GM23248 (cell line): ENCODE measurements at places on chromosomes 1 and 21. TPM values are rescaled to one million over a fixed set of nuclear protein-coding genes. Genes with fewer than 3 reads are reported as not detected.

The PLEKHN1 gene
- 1.4 and 2.1 TPM in 2 replicates for total RNA-seq

The ZNF683 gene
- total RNA-seq = not detected in 2 replicates

The DTL gene
- total RNA-seq = 8.2 and 10.5 TPM in 2 replicates

The KCNJ15 gene
- 1.2 and 2.1 TPM in 2 replicates for total RNA-seq

- no peaks in the 10 kb centered on the region for H3K27me3 ChIP-seq
- no peak overlapping the region for H3K27ac ChIP-seq
- H3K4me3 ChIP-seq = no peak overlapping the region
- peaks cover 6% of the 10 kb centered on the region; the same call in 1 of the 2 replicates for H3K4me1 ChIP-seq
- peak; percentile 59 for DNase-seq
- H3K36me3 ChIP-seq = no peaks in the 10 kb centered on the region
Measured at GRCh38 chr1:65459397-65459768, 38.9 kb downstream of the LEPR start.

DNA sequence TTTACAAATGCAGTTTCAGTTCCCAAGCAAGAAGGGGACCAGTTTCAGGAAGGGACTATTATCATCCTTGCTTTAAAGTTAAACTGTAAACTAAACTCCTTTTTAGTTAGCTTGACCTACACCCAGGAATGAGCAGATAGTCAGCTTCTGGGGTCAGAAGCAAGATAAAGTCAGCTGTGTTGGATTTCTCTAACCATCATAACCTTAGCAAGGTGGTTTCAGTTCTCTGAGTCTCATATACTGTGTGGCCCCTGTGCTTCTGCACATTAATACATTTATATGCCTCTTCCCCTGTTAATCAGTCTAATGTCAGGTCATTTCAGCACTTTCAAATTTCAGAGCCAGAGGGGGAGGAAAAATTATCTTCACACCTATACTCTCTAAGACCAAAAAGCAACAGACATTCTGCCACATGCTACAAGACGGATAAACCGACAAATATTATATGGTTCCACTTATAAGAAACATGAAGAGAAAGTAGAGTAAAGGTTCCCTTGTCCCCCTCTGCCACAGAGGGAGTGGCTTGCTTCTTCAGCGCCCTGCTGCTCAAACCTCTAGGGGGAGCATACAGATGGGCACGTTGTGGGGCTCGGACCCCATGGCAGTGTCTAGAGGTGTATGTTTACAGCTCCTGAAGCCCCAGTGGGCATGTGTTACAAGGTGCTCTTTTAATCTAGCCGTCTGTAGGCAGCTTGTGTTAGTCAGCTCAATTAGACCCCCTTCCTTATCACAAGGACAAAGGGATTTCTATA is 89.1 kb downstream of the SMYD3 start:
- H3K27me3 ChIP-seq = no peaks in the 10 kb centered on the region
- H3K36me3 ChIP-seq = no peaks in the 10 kb centered on the region
- peaks cover 37% of the 10 kb centered on the region for H3K4me1 ChIP-seq
- H3K4me3 ChIP-seq = no peak overlapping the region
- peak overlapping the region; percentile 43 for H3K27ac ChIP-seq

DNA sequence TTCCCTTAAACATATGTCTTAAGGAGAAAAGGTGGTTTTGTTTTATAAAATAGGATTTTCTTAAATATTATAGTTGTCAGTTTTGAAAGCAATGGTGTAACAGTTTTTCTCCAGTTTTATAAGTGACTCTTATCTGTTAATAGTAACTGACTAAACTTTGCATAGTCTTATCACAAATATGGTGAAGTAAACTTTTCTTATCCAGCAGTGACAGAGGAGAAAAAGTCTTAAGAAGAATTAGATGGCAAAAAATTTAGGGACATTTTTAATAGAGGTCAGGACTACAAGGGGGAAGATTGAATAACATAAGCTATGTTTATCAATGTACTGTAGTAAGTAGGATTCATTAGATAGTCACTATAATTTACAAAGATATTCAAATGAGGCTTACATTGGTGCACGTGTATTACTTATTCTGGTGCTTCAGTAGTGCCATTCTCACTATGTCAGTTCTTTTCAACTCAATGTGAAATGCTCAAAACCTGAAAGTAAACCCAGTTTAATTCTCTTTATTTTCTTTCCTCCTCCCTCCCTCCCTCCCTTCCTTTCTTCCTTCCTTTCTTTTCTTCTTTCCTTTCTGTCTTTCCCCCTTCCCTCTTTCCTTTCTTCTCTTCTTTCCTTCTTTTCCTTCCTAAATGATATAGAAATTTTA is 26.1 kb downstream of the F3 start:
- no peak overlapping the region for H3K4me3 ChIP-seq
- H3K4me1 ChIP-seq = peaks cover 3% of the 10 kb centered on the region; the same call in 1 of the 2 replicates
- H3K27me3 ChIP-seq = no peaks in the 10 kb centered on the region
- 0 out of 2 replicates have a peak, but pooled peaks cover 4% of the 10 kb centered on the region for H3K36me3 ChIP-seq

- H3K36me3 ChIP-seq = no peaks in the 10 kb centered on the region
- DNase-seq = peak; percentile 61
- no peaks in the 10 kb centered on the region for H3K27me3 ChIP-seq
- H3K4me1 ChIP-seq = peaks cover 5% of the 10 kb centered on the region; the same call in 1 of the 2 replicates
- no peak overlapping the region for H3K27ac ChIP-seq
- peak overlapping the region; percentile 55 for H3K4me3 ChIP-seq
Measured at GRCh38 chr1:119327450-119328155, 41.0 kb upstream of the HAO2 start.

GRCh38 chr1:11970441-11971185 is 9.6 kb upstream of the MFN2 start:
- DNase-seq = no peak
- H3K27ac ChIP-seq = no peak overlapping the region
- H3K27me3 ChIP-seq = no peaks in the 10 kb centered on the region

DNA sequence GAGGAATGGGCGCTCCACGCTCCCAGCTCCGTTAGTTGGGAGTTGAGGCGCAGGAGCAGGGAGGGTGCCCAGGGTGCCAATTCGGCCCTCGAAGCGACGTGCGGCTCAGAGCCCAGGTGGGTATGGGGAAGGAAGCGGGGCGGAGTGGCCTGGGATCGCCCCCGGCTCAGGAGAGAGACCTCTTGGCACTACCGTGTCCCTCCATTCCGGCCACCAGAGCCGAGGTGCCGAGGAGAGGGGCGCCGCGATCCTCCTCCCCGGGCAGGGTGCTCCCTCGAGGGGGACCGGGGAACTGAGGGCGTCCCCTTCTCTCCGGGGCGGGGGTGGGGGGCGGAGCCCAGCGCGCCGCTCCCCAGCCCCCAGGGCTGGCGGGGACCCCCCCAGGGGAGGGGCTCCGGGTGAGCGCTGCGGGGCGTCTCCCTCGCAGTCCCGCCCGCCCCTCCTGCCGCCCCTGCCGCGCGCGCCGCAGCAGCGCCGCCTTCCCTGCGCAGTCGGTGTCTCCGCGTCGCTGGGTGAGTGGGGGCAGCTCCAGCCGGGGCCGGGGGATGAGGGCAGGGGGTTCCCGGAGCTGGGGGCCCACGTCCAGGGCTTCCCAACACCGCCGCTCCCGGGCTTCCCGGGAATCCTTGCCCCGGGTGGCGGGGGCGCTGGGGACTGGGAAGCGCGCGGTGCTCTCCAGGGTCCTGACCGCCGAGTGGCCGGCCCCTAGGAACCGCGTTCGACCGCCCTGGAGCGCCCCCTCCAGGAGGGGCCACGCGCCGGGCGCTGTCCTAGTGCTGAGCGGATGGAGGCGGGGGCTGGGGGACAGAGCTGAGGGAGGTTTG is at the start of gene HPCA:
Gene HPCA (plus strand): TSS at position 488 of the 824 bp plus-strand sequence. CDS start 2,408 bp downstream, outside the sequence.
- peaks cover 16% of the 10 kb centered on the region; the same call in 1 of the 2 replicates for H3K27me3 ChIP-seq
- H3K36me3 ChIP-seq = no peaks in the 10 kb centered on the region
- DNase-seq = peak; percentile 81
- H3K4me3 ChIP-seq = no peak within 1 kb of the TSS
- no peak within 1 kb of the TSS for H3K27ac ChIP-seq
- H3K4me1 ChIP-seq = no peaks in the 10 kb centered on the region

DNA sequence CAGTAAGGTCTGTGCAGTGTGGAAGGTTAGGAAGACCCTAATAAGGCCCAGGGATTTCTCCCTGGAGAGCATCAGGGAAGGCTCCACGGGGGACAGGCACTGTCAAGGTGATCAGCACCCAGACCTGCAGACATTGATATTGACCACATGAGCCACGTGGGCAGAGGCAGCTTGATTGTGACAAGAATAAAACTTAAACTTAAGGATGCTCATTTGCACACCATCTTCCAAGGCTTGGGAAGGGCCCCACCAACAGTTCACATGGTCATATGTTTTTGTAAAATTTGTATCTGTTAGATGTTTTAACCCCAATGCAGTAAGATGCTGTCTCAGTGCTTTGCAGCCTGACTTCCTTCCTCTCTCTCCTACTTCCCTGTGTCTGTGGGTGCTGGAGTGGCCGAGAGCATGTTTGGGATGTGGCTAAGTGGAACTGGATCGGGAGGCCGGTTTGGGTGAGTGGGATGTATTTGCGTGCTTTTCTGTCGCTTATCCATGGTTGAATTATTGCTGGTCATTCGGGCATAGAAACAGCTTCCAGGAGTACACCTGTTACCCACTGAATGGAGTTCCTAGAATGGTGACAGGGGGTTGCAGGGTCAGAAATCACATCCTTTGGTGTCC is 49.8 kb upstream of the OLIG2 start:
- H3K36me3 ChIP-seq = no peaks in the 10 kb centered on the region
- no peak overlapping the region for H3K4me3 ChIP-seq
- no peak overlapping the region for H3K27ac ChIP-seq

DNA sequence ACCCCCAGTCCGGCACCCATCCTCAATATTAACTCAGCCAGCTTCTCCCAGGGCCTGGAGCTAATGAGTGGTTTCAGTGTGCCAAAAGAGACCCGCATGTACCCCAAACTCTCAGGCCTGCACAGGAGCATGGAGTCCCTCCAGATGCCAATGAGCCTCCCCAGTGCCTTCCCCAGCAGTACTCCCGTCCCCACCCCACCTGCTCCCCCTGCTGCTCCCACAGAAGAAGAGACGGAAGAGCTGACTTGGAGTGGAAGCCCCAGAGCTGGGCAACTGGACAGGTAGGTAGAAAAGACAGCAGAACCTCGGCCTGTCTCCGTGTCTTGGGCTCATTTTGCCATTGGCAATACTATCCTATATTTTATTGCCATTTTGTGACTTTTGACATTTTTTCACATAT is 45.4 kb upstream of the IPO9 start:
- DNase-seq = no peak
- peaks cover 77% of the 10 kb centered on the region for H3K36me3 ChIP-seq
- peak overlapping the region; percentile 25; the same call in 1 of the 2 replicates for H3K27ac ChIP-seq
- no peaks in the 10 kb centered on the region for H3K27me3 ChIP-seq

DNA sequence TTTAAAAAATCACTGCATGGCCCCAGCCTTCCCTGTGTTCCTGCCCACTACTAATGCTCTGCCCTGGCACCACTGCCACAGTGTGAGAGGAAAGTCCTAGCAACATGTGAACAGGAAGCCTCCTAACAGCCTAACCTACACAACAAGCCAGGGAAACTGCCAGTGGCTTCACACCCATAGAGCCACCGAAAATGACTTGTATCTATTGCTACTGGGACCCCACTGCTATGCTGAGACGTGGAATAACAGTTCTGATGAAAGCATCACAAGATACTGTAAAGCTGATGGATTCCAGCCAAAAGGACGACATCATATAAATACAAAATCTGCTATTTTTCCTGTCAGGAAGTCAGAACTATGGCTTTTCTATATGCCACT is 74.9 kb downstream of the JAK1 start:
- peaks cover 22% of the 10 kb centered on the region for H3K4me1 ChIP-seq
- H3K36me3 ChIP-seq = no peaks in the 10 kb centered on the region
- H3K4me3 ChIP-seq = no peak overlapping the region
- DNase-seq = peak; percentile 40
- no peak overlapping the region for H3K27ac ChIP-seq

DNA sequence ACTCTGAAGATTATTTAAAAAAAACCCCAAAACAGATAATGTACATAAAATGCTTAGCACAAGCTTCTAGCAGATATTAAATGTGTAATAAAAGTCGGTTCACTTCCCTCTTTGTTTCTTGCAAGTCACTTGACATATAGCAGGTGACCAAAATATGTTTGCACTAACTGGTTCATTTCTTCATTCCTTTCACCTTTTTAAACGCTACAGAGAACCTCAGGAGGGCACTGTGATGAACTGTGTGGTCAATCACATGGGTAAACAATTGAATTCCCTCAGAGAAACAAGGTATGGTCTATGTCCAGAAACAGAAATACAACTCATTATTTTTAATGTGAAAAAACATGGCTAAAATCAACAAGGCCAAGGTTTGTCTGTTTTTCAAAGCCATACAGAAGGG is 51.3 kb upstream of the BCL10 start:
- H3K27ac ChIP-seq = peak overlapping the region; percentile 98
- H3K4me1 ChIP-seq = peaks cover 78% of the 10 kb centered on the region
- no peaks in the 10 kb centered on the region for H3K27me3 ChIP-seq
- no peak overlapping the region for H3K4me3 ChIP-seq
- no peaks in the 10 kb centered on the region; the same call in 1 of the 2 replicates for H3K36me3 ChIP-seq

- H3K36me3 ChIP-seq = no peaks in the 10 kb centered on the region
- no peak overlapping the region for H3K27ac ChIP-seq
- DNase-seq = no peak
- H3K27me3 ChIP-seq = peaks cover 19% of the 10 kb centered on the region
- H3K4me1 ChIP-seq = no peaks in the 10 kb centered on the region
Measured at GRCh38 chr1:57277681-57278080, 146.2 kb downstream of the DAB1 start.

- no peaks in the 10 kb centered on the region for H3K27me3 ChIP-seq
- H3K4me1 ChIP-seq = peaks cover 50% of the 10 kb centered on the region
- H3K36me3 ChIP-seq = no peaks in the 10 kb centered on the region
- no peak overlapping the region for H3K27ac ChIP-seq
- no peak overlapping the region for H3K4me3 ChIP-seq
Measured at GRCh38 chr1:234968451-234968850, 160.2 kb downstream of the TOMM20 start.

DNA sequence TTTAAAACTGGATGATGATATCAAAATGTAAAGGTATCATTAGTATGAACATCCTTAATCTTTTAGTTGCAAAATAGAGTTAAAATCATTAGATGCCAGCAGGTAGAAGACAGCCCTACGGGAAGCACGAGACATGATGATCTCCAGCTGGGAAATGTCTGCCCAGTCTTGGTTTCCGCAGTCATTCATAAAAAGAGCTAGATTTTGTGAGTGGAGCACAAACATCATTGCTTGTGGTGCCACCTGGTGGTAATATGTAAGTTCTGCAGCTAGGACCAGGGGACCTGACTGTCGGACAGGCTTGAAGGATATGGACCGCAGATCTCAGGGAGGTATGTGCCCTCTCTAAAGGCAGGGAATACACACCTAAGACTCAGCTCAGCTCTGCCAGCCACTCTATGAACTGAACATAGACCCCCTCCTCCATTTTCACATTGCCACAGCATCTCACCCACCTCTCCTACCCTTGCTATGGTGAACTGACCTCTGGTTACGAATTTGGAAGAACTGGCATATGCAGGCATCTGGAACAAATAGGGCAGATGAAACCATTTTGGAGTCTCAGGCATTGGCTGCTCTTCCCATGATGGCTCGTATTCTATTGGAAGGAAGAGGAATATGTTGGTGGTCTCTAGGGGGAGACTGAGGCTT is 9.2 kb downstream of the FCMR start:
- no peak overlapping the region for H3K27ac ChIP-seq
- H3K4me3 ChIP-seq = no peak overlapping the region
- H3K27me3 ChIP-seq = peaks cover 7% of the 10 kb centered on the region; the same call in 1 of the 2 replicates
- no peaks in the 10 kb centered on the region for H3K36me3 ChIP-seq
- no peaks in the 10 kb centered on the region; the same call in 1 of the 2 replicates for H3K4me1 ChIP-seq
- peak; percentile 84 for DNase-seq

DNA sequence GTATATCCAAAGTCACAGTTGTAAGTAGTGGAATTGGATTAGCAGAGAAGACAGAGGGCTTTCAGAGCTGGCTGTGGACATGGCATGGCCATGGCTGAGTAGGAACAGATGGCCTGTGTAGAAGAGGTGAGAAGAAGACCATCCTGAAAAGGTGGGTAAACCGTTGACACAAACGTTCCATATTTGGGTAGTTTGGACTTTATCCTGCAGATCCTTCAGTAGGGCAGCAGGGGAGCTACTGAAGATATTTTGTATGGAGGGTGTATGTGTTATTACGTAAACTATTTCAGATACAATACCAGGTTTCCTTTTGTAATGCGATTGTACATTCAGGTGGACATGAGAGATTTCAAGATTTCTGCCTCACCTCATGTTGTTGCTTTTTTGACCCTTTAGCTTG is 1.6 kb downstream of the UTP11 start:
- H3K27ac ChIP-seq = peak overlapping the region; percentile 14; the same call in 1 of the 2 replicates
- no peaks in the 10 kb centered on the region for H3K27me3 ChIP-seq
- H3K4me1 ChIP-seq = peaks cover 17% of the 10 kb centered on the region
